ENCODE measurements at places on chromosomes 7 and 10.

GRCh38 chr10:128972036-128972405 is 495.0 kb upstream of the MGMT start:
- no peak for DNase-seq

- no peak for DNase-seq
Measured at GRCh38 chr7:151891182-151891581, 14.3 kb upstream of the PRKAG2 start.

DNA sequence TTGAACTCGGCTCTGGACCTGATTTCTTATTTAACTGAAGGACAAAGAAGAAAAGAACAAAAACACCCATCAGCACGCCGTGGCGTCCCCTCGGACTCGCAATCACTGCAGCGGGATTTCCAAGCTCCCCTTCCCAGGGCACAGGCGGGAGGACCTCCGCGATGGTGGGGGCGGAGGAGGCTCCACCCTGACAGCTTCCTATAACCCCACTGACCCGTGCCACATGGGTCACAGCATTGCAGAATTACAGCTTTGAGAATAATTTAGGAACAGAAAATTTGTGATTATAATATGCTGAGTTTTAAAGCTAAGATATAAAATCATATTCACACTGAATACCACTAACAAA is 129.7 kb upstream of the SEC61G start:
- no peak for DNase-seq

DNA sequence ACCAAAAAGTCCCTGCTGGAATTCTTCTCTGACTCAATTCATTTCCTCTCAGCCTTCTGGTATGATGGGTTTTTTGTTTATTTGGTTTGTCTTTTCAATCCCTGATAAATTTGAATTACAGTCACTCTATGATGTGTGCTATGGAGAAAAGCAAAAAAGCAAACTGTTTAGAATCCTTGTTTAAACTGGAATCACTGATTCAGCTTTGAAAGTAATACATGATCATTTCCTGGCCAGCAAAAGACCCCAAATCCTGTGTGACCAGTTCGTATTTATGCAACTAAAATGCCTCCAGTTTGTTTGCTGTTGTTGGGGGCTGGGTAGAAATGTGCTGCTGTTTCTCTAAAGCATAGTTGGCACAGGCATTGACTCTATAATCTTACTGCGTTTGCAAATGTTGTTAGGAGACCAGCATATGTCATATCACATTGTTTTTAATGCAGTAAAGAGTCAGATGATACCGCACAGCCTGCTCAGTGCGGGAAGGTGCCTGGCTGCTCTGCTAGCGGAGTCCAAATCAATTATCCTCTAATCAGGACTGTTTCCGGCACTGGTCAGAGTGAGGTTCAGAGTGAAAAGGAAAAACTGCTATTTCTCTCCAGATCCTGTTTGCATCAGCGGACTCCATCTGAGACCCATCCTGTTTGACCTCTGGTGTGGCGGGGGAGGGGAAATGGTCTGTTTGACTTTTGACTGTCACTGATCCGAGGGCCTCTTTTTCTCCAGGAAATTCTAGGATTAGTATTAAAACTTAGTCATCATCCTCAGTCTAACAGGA is 40.6 kb upstream of the ADD3 start:
- no peak for DNase-seq

- no peak for DNase-seq
Measured at GRCh38 chr10:4651404-4652037, 174.5 kb upstream of the AKR1E2 start.
